ENCODE measurements at places on chromosomes 5 and 9. TPM values are rescaled to one million over a fixed set of nuclear protein-coding genes. Genes with fewer than 3 reads are reported as not detected.

RNF183 gene
- total RNA-seq = not detected

FAT2 gene
- 0.06 TPM for total RNA-seq

BAG1 gene
- 58.8 TPM for total RNA-seq

SV2C gene
- 0.04 TPM for total RNA-seq

FRMPD1 gene
- total RNA-seq = not detected

SLC25A2 gene
- not detected for total RNA-seq

PCDHGB1 gene
- 0.43 TPM for total RNA-seq

TMEM174 gene
- total RNA-seq = not detected

KIF20A gene
- total RNA-seq = 131 TPM

C9 gene
- not detected for total RNA-seq

FOXD4L5 gene
- not detected for total RNA-seq

QRFP gene
- total RNA-seq = not detected

MEIKIN gene
- total RNA-seq = not detected

BASP1 gene
- 142 TPM for total RNA-seq

IFNB1 gene
- total RNA-seq = not detected

PCDHB6 gene
- total RNA-seq = 3.6 TPM

HCN1 gene
- not detected for total RNA-seq

PCDHB13 gene
- 2.0 TPM for total RNA-seq

LCN2 gene
- total RNA-seq = 0.19 TPM

SAXO1 gene
- total RNA-seq = under 0.01 TPM

GMCL2 gene
- total RNA-seq = not detected

ADAM19 gene
- total RNA-seq = 5.6 TPM

PCDHAC2 gene
- 1.5 TPM for total RNA-seq

DIAPH1 gene
- 24.3 TPM for total RNA-seq

MRPL36 gene
- total RNA-seq = 95.5 TPM

PCDHB15 gene
- 2.1 TPM for total RNA-seq

ANKRD55 gene
- total RNA-seq = 1.2 TPM

PRDM9 gene
- 0.02 TPM for total RNA-seq

GLRA1 gene
- total RNA-seq = not detected

TMEM252 gene
- not detected for total RNA-seq

FOXD4L4 gene
- not detected for total RNA-seq

TAS2R1 gene
- not detected for total RNA-seq
